CD4-positive, alpha-beta T cell treated with Interleukin-15 for 1 hour (primary cell): ENCODE measurements at places on chromosomes 6 and 20.

- no peak for DNase-seq
Measured at GRCh38 chr20:16018881-16019280, 554.4 kb downstream of the KIF16B start.

GRCh38 chr6:45815466-45816125 lies 200.1 kb downstream of the CLIC5 start:
- DNase-seq, result no peak

DNA sequence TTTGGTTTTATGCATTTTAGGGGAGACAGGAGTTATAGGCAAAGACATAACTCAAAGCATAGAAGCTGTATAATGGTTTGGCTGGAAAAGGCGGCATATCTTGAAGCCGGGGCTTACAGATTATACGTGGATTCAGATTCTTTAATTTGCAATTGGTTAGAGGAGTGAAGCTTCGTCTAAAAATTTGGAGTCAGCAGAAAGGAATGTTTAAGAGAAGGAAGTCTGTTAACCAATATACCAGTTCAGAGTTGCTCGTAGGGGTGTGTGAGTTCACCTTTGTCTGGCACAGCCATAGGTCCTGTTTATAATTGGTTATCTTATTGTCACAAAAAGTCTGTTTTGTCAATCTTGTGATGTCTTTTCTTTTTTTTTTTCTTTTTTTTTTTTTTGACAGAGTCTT lies 8.9 kb downstream of the ARHGAP40 start:
- DNase-seq, result no peak

GRCh38 chr20:10671919-10672623 lies 1.7 kb downstream of the JAG1 start:
- DNase-seq, result no peak

DNA sequence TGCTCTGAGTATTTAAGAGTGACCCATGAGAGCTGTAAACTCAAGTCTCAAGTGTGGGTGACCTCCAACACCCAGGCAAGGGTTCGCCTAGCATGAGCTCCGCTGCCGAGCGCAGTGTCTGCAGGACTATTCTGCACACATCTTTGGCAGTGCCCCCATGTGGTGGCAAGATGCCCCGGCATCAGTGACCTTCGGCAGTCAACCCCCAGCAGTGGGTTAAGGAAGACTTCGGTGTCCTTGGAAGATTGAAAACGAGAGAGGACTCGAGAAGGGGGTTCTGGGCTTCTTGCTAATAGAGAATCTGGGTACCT lies 43.1 kb downstream of the RBM38 start:
- no peak for DNase-seq

DNA sequence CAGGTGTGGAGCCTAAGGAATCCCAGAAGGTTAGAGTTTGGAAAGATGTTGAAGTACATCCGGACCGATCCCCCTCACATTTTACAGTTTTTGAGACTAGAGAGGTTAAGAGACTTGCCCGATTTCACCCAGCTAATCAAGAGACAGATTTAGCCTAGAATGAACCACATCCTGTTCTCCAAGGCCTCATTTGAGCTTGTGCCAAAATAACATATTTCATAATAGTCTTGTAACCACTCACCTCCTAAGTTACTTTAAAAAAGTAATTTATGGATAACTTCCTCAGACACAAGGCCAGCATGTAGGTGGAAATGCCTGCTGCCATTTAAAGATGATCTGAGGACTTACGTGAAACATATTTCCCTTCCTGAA lies 39.8 kb upstream of the ARHGAP18 start:
- DNase-seq, result no peak

DNA sequence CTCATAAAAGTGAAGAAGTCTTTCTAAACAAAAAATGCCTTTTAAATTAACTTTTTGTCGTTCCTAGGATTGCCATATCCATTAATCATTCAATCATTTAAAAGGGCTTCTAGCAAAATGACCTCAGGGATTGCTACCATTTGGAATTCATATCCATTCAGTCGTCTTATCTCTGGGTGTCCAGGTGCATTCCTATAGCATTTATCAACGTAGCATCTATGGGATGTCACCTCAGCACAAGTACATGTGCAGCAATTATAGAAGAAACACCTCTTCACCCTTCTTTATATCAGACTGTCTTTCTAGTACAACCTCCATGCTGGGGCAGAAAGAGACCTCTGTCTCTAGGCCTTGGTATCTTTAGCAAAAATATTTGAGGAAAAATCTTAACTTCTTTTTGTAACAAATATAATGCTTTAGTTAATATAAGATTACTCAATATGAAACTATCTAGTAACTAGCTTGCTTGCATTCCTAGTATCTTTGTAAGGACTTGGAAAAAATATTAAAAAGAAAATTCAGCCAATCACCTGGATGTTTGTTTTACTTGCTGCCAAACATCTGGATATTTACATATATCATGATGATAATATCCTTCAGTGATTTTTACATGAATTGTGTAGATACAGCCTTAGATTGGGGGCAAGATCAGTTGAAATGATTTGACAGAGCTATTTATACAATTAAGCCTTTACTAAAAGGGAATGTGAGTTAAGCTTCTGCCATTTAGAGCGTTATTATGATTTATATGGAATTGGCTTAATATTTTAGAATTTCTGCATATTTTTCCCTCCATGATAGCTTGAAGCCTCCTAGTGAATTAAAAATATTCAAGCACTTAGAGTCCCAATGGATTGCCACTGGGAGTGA lies 356.8 kb downstream of the HDGFL1 start:
- no peak for DNase-seq

- DNase-seq, result no peak
Measured at GRCh38 chr6:146879406-146880117, 280.8 kb downstream of the ADGB start.

DNA sequence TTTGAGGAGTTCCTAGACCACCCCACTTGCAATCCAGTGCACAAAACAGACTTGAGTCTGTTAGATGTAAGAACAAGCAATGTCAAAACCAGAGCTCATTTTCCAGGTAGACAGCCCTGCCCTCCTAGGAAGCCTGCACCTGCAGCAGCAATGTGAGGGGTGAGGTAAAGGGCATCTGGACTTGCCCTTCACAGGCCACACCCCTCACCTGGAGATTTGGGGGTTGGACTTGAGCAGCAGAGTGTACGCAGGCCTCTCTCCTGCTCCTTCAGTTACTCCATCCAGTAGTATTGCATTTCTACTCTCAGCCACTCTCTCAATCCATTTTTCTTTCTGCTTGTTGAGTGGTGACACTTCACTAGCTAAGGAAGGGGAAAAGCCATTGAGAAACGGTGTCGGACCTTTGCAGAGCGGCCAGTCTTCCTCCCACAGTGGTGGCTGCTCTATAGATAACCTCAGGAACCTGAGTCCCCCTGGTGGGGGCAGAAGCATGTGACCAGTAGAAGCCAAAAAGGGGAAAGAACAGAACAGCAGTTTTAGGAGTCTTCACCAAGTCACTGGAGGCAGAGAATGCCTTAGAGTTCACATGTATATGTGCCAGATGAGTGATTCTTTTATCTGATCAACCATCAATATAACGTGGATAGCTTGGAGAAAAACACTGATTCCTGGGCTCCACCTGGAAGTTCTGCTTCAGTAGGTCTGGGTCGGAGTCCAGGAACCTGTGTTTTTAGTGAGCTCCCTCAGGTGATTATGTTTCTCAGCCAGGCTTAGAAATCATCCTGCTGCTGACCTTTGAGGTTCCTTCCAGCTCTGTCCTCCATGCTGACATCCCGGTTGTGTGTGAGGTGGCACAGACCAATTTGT lies 28.0 kb downstream of the ARFGEF2 start:
- DNase-seq, result no peak

DNA sequence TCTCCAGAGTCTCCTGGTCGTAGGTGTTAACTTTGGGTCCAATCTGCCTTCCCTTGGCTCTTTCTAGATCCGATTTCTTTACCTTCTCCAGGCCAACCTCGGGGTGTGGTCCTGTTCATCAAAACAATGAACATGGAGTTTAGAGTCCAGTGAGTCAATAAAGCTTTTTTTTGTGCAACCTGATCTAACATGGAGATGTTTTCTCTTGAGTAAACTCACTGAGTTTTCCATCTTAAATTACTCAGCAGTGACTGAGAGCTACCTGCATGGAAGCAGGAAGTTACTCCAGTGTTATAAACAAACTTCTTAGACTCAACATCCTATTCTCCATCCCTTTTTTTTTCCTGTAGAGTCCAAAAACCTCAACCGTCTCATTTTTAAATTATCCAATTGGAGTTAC lies 14.9 kb upstream of the SLC22A1 start:
- DNase-seq, result no peak

GRCh38 chr20:59772373-59772705 lies 161.1 kb downstream of the SYCP2 start:
- DNase-seq, result no peak

DNA sequence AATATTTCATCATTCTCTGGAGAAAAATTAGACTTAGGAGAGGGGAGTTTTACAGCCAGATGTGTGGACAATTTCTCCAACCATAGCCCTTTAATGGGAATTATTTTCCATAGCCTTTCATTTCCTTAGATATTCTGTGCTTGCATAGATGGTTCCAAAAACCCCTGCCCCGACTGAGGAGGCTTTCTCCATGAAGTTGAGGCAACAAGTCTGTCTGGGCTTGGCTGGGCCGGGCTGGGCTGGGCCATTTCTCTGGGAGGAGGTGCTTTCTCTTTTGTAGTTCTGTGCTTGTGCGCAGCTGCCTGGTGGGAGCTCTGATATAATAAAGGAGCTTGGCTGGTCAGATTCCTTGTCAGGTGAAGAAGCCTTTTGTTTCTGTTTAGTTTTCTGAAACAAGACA lies 71.4 kb downstream of the SOBP start:
- no peak for DNase-seq

- no peak for DNase-seq
Measured at GRCh38 chr20:48040491-48040890, 255.2 kb upstream of the SULF2 start.

GRCh38 chr6:155443168-155443567 lies 12.5 kb downstream of the NOX3 start:
- DNase-seq, result no peak

GRCh38 chr6:87879132-87879861 lies 168.3 kb upstream of the SPACA1 start:
- no peak for DNase-seq

DNA sequence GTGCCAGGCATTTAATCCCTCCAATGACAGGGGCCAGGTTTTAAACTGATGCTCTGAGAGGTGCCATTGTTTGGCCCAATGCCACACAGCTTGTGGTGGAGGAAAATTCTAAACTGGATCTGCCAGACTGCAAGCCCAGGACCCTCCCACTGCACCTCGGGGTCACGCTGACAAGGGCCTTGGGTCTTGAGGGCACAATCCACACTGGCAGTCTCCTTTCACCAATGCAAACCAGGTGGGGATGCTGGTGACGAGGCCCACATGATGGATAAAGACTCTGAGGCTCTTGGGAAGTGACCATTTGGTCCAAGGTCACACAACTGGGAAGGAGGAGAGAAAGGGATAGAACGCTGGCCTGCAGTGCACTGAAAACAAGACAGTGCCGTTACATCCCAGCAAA lies 14.7 kb downstream of the ANKRD60 start:
- no peak for DNase-seq

- no peak for DNase-seq
Measured at GRCh38 chr6:72132851-72133250, 246.5 kb downstream of the RIMS1 start.
